Femur (tissue), 1 donor: ENCODE measurements at places on chromosomes 16 and 17.

DNA sequence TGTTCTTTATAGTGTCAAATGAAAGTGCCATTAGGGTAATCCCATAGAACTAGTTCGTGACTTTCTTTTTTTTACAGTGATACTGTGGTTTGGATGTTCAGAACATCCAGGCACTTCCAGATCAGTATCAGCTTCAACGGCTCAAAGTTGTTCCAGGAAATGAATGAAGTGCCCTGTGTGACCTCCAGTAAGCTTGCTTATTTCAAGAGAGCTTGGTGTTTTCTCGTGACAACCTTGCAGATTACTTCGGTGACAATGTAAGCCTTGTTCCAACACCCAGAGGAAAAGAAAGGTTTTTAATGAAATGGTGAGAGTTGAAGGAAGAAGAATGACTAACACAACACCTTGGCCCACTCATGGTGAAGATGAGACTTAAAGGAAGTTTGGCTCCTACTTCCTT is 16.0 kb upstream of the KCNJ16 start:
- no peak for DNase-seq

DNA sequence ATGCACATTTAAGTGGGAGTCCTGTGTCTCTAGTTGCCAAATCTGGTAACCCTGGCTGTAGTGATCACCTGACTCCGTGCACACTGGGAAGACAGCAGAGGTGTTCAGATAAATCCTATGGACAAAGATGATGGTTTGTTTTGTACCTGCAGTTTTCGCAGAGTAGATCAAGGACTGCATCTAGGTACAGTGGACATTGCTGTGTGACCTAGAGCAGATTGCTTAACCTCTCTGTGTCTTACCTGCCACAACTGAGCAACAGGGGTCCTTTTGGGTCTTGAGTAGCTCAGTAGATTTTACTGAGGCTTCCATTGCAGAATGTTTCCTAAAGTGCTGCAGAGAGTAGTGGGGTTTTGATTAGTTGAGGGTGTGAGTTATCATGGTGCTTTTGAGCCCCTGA is 160.8 kb downstream of the SHISA9 start:
- no peak for DNase-seq

DNA sequence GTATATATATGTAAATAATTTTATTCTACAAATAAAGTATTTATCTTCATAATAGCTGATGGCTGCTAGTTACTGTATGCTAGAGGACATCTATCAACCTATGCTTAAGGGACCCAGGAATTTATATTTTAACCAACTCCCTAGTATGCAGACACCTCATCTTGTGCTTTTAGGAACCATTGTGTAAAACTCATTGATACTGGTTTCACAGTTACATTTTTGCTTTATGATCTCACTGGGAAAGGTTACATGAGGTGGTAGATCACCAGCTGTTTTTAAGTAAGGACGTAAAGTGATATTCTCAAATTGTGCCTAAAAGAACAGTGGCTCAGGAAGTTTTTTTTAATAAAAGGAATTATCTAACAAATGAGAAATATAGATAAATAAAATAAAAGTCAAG is 56.4 kb downstream of the VMP1 start:
- DNase-seq = no peak

GRCh38 chr16:11152677-11153331 is 103.2 kb downstream of the SOCS1 start:
- no peak for DNase-seq

- no peak for DNase-seq
These were observed 2.4 kb upstream of the FBRS start for GRCh38 chr16:30655815-30656347.

DNA sequence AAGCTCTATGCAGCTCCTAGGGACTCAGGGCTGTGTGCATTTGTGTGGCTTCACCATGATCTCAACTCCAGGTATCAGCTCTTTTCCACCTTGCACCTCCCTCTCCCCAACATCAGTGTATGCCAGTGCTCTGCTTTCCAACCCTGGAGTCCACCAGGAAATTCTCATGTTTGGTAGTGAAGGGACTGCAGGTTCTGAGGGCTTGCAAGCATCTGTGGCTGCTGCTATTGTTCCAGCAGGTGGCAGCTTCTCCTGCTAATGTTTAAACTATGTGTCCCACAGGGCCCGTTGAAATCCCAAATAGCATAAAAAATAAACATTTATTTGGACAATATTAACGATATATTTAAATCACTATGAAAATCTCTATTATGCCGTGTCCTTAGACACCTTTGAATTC is 82.0 kb downstream of the RGS9 start:
- no peak for DNase-seq

GRCh38 chr17:31085563-31085962 is 9.2 kb upstream of the NF1 start:
- DNase-seq = no peak

DNA sequence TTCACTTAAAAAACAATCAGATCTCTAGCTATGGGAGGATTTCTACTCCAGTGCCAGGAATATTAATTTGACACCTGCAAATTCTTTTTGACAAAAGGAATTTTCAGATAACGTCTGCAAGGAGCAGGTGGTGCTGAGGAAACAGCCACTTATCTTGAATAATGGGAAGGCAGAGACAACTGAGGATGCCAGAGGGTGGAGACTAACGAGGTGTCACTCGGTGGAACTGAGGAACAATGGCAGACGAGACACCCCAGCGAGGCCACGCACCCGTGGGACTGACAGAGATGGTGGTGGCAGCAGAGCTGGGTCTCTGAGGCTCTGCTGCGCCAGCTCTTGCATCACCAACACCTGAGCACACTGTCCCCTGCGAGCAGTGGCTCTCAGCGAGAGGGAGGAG is 42.2 kb downstream of the VAC14 start:
- no peak for DNase-seq

DNA sequence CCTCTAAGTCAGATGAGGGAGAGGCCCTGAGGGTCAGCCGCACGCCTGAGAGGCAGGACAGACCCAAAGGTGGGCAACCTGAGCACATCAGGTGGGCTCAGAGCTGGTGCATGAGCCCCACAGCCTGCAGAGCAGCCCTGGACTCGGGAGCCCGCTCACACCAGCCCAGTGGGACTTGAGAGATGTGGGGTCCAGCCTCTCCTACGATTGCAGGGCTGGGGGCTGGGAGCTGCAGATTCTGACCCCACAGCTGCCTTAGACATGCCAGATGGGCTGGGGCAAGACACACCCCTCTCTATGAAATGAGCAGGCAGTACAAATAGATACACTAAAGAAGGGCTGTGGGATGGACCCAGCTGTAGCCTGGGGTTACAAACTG is 77.1 kb upstream of the RBL2 start:
- DNase-seq = no peak

DNA sequence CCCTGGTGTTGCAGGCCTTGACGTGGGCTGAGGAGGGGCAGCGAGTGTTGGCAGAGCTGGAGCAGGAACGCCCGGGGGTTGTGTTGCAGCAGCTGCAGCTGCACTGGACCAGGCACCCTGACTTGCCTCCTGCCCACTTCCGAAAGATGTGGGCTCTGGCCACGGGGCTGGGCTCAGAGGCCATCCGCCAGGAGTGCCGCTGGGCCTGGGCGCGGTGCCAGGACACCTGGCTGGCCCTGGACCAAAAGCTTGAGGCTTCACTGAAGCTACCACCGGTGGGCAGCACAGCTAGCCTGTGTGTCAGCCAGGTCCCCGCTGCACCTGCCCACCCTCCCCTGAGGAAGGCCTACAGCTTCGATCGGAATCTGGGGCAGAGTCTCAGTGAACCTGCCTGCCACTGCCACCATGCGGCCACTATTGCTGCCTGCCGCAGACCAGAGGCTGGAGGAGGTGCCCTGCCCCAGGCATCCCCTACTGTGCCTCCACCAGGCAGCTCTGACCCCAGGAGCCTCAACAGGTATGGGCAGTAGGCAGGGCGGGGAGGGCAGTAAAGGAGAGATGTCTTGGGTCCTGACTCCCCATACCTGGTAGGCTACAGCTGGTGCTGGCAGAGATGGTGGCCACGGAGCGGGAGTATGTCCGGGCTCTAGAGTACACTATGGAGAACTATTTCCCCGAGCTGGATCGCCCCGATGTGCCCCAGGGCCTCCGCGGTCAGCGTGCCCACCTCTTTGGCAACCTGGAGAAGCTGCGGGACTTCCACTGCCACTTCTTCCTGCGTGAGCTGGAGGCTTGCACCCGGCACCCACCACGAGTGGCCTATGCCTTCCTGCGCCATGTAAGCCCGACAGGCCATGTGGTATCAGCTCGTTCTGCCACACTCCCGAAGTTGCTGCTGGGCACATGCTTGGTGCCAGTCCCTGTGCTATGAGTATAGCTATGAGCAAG is 5.6 kb downstream of the PLEKHG4 start:
- no peak for DNase-seq

GRCh38 chr17:784143-784542 is 2.0 kb downstream of the MRM3 start:
- DNase-seq = no peak

- peak; percentile 80 for DNase-seq
These were observed 331.3 kb downstream of the SEC14L1 start for GRCh38 chr17:77471984-77472461.
